ENCODE measurements at places on chromosomes 4 and X.

- DNase-seq = no peak
These were observed 43.1 kb upstream of the WDR1 start for GRCh38 chr4:10159671-10160070.

DNA sequence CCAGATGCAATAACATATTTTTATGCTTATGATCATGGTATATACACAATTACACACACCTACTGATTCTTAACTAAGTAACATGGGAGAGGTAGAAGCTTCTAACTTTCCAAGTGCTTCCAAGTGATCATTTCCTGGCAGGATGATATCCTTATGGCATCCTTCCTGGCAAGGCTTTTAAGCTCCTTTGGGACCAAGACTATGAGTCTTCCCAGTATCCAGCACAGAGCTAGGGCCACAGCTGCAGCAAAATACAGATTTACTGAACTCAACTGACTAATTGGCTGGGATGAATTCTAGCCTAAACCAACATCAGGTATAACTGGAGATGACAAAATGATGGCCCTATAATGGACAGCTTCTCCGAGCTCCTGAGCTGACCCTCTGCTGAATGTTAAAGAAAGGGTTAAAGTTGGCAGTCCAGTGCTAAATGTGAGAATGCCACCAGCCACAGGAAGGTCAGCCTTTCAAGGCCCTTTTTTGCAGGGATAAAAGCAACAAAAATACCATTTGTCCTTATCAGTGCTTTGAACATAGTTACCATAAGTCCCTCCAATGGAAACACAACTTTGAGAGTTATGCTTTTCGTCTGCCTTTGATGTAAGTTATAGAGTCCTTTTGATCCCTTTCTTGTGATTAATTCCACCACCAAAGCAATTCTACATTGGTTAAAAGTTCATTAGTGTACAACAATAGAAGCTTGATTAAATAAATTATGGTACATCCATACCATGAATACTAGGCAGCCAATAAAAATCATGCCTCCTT is 73.4 kb downstream of the MGST2 start:
- no peak for DNase-seq

DNA sequence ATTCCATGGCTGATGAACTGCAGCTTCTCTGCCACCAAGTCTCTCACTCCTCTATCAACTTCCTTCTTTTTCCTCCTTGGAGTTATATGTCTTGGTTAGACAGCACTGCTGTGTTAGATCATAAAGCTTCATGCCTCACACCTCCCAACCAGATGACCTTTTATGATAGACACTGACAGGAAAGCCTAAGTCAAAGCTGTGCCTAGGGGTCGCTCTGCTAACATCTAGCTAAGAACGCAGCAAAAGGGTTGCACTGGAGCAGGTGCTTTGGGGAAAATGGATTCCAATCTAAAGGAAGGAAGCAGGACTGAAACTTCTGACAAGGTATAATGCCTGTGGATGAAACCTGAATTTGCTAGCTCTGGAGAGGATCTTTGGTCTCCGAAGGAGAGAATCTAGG is 509.7 kb downstream of the SMARCA1 start:
- DNase-seq = no peak

GRCh38 chr4:27101126-27101525 is 240.5 kb downstream of the STIM2 start:
- DNase-seq = no peak

DNA sequence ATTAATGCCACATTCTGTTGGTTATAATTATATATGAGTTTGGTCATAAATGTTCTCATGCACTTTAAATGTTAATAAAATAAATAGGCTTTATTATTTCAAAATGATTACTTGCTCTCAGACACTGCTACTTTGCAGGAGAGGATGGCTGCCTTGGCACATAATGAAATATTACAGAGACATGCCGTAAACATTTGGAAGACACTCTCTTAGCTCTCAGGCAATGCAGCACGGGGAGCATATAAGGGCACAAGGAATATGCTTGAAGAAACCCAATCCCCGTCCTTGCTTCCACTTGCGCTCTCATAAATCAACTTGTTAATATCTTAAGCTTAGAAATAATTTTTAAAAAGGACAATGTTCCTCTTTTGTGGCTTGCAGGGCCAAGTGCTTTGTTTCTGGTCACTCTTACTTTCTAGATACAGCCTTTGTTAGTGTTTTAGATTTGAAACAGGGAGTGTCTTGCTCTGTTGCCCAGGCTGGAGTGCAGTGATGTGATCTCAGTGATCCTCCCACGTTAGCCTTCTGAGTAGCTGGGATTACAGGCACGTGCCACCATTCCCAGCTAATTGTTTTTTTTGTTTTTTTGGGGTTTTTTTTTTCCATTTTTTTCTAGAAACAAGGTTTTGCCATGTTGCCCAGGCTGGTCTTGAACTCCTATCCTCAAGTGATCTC is 445.0 kb downstream of the SPRY1 start:
- no peak for DNase-seq

DNA sequence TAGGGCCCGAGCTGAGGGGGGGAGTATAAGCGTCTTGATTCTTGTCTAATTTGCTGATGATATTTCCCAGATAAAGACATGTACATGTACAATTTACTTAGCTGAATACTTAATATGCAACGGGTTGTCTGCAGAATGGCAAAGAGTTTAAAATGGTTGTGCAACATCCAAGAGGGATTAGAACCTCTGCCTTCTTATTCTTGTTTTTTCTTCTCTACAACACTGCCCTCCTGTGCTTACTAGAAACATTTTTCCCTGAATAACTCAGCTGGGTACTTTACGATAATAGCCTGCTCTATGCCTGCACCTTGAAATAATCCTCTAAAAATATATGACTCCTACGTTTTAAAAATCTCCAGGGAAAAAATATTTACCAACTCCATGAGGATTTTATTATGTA is 41.8 kb downstream of the INTS12 start:
- DNase-seq = no peak

DNA sequence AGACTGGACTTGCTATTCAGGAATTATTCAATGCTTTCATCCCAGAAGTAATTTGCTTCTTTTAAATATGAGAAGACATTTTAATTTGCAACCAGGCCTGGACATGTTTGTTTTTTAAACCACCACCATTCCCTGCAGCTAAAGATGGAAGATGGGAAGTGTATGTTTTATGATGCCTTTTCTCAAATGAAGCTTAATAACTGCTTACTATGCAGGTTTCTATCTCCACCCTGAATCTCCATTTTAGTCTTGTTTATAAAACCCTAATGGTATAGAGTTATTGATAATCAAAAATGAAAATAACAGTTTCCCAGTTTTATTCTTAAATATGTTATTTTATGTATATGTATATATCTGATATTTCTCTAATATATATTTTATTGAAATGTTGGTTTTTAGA is 418.9 kb downstream of the C4orf33 start:
- DNase-seq = no peak

DNA sequence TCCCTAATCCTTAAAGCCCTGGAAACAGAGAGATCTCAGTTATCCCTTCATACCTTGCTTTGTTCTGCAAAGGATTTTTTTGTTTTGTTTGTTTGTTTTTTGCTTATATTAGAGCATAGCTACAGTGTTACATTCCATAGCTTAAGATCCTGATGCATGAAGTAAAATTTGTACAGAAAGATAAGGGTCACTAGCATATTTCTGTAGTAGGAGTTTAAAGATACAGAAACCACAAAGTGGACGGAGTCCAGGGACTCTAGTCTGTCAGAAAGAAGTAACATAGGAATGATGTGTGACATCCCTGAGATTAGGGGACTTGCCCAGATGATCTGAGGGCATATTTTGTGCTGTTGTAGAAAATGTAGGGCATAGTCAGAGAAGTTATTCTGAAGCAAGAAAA is 151.9 kb upstream of the PLAC1 start:
- no peak for DNase-seq

DNA sequence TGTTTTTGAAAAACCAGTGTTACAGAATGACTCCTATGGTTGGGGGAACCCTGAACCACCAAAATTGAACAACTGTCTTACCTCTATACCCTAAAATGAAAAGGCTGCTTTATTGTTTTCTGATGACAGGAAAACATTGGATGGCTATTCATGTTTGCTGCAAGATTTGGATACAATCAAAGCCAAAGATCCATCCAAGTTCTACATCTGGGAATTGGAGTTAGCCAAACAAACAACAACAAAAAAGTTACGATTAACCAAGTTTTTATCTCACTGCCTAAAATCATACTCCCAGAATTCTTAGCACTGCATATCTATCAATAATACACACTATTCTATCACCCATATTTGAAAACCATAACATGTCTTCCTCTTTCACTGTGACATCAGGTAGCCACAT is 349.7 kb upstream of the SLC7A11 start:
- DNase-seq = no peak

DNA sequence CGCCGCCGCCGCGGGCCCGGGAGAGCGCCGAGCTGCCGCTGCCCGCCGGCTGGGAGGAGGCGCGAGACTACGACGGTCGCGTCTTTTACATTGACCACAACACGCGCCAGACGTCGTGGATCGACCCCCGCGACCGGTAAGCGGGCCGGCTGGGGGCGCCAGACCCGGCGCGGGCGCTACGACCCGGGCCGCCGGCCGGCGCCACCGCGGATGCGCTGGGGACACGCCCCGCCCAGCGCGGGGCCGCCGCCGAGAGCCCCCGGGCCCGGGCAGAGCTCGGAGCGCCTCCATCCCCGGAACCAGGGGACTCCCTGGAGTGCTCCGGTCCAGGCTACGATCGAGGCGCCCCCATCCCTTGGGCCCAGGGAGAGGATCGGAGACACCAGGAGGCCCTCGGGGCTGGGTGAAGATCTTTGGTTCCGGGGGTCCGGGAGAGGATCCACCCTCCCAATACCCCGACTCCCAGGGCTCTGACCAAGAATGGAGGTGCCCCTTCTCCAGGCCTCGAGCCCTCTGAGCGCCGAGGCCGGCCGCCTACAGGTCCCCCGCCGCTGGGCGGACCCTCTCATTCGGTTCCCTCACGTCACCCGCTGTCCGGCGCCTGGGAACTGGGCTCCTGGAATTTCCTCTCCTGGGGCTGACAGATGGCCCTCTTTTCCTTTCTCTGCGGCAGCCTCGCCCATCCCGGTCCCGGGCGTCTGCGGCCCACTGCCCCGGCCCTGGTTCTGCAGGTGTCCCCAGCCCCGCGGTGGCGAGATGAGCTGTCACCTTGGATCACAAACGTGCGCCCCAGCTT is 48.8 kb downstream of the CLDN34 start:
- no peak for DNase-seq
